ENCODE measurements at places on chromosomes 12 and 14. TPM values are rescaled to one million over a fixed set of nuclear protein-coding genes. Genes with fewer than 3 reads are reported as not detected.

COL2A1 gene
- total RNA-seq: 0.78 TPM

PLD4 gene
- 5.8 TPM for total RNA-seq

E2F7 gene
- total RNA-seq: 1.4 TPM

NTF3 gene
- total RNA-seq: 2.3 TPM

TMEM121 gene
- 23.1 TPM for total RNA-seq

MIP gene
- total RNA-seq: 0.62 TPM

TPPP2 gene
- not detected for total RNA-seq

Measured in occipital lobe (tissue), 3 donors.